ENCODE measurements at places on chromosomes 13 and 19.

DNA sequence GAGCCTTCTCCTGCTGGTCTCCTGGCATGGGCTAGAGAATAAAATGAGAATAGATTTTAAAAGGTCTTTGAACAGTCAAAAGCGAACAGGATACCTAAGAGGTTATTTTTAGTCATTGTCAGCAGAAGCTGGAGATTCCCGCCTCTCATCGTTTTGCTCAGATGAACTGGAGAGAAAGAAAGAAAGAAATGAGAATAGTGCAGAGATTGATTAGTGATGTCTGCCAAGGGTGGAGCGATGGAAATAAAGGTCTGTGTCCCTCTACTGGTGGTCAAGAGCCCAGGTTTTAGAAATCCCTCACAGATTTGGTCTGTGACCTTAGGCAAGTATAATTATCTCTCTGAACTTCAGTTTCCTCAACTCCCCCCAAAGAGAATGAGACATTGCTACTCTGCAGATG lies 5.3 kb downstream of the NCAN start:
- H3K4me3 ChIP-seq = no peak overlapping the region
- DNase-seq = no peak
- H3K4me1 ChIP-seq = peaks cover 18% of the 10 kb centered on the region
- H3K36me3 ChIP-seq = no peaks in the 10 kb centered on the region
- peaks cover 54% of the 10 kb centered on the region for H3K27me3 ChIP-seq

GRCh38 chr13:66951426-66951825 lies 278.7 kb downstream of the PCDH9 start:
- no peaks in the 10 kb centered on the region for H3K27me3 ChIP-seq
- H3K27ac ChIP-seq = no peak overlapping the region
- H3K36me3 ChIP-seq = peaks cover 3% of the 10 kb centered on the region
- H3K4me1 ChIP-seq = peaks cover 16% of the 10 kb centered on the region
- H3K4me3 ChIP-seq = no peak overlapping the region
- DNase-seq = no peak

DNA sequence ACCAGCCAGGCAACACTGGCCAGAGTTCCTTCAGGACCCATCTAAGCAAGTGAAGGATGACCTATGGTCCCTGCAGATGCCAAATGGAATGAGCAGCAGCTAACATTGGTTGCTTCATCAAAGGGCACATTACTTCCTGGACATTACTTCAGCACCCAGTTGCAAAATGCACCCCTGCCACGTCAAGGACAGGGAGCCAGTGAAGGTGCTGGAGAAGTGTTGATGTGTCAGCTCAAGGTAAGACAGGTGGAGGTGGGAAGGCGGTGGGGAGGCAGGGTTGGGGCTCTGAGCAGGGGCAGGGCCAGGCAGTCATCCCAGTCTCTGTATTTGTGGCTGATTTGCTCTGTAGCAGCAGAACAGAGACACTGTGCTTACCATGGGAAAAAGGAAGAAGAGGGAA lies 14.6 kb downstream of the CSNK1A1L start:
- no peak overlapping the region for H3K4me3 ChIP-seq
- peaks cover 30% of the 10 kb centered on the region for H3K27me3 ChIP-seq
- no peak overlapping the region for H3K27ac ChIP-seq
- no peaks in the 10 kb centered on the region for H3K4me1 ChIP-seq
- no peak for DNase-seq

DNA sequence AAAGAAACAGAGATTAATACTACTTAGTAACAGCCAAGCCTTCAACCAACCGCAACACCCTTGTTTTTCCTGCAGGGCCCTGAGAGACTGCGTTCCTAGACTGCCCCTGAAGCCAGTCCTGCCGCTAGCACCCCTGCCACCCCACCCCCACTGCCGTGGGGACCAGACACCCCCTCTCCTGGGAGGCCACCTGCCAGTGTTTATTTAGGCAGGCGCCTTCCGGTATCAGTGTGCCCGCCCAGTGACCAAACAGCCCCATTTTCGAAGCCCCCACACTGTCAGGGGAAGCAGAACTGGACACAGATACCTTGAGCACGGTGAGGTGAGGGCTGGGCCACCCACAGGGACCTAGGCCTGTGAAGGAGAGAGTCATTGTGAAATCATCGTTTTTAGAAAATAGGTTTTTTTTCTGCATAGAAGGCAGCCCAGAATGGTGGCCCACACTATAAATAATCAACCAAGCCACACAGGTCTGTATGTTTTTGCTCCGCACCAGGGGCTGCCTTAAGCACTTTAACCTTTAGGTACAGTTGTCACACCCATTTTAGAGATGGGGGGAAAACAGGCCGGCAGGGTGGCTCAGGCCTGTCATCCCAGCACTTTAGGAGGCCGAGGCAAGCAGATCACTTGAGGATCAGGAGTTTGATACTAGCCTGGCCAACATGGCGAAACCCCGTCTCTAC lies 3.5 kb upstream of the TLE5 start:
- H3K4me3 ChIP-seq = peak overlapping the region; percentile 67
- H3K4me1 ChIP-seq = peaks cover 25% of the 10 kb centered on the region
- no peaks in the 10 kb centered on the region for H3K27me3 ChIP-seq
- peak; percentile 76 for DNase-seq

GRCh38 chr13:51478418-51479198 lies 25.8 kb upstream of the INTS6 start:
- DNase-seq = no peak
- peaks cover 2% of the 10 kb centered on the region for H3K36me3 ChIP-seq
- H3K27me3 ChIP-seq = no peaks in the 10 kb centered on the region
- no peaks in the 10 kb centered on the region for H3K4me1 ChIP-seq
- no peak overlapping the region for H3K4me3 ChIP-seq

DNA sequence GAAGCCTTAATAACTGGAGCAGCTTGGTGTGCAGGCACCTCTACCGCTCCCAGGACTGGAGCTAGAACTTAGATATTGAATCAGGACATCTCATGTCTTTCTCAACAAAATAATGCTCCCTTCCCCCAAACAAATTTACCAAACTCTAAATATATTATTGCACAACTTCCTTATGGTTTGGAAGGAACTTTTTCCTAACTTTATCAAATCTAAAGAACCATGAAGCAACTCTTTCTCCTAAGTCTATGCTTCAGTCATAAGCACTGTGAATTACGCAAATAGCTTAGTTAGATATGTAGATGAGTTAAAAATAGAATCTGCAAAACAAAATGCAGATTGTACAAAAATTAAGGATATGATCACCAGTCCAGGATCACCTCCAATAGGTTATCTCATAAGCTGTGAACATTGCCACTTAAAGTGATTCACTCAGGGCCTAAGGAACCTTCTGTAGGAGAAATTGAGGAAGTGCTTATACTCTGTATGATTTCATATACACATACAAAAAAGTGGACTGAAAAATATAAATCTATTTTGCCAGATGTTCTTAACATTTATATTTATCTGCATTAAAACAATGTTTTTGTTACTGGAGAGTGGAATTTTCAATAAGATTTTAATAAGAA lies 20.4 kb upstream of the MAB21L1 start:
- H3K4me3 ChIP-seq = no peak overlapping the region
- H3K27me3 ChIP-seq = no peaks in the 10 kb centered on the region
- H3K36me3 ChIP-seq = peaks cover 7% of the 10 kb centered on the region

DNA sequence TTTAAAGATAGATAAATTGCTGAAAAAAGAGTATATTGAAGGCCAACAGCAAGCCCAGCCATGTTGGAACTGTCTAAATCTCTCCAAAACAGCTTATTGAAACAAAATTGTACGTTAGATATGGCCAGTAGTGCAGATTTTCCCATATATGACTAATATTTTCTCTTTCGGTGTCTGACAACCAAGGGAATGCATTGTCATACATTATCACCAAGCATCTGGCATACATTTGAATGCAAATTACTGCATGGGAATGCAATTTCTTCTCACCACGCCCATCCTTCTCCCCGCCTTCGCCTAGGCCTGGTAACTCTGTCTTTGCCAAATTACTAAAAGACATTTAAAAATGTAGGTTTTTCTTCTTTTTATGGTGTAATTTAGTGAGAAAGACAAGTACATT lies 32.5 kb upstream of the IRS2 start:
- H3K4me3 ChIP-seq = no peak overlapping the region
- H3K4me1 ChIP-seq = no peaks in the 10 kb centered on the region
- H3K27ac ChIP-seq = no peak overlapping the region
- no peaks in the 10 kb centered on the region for H3K36me3 ChIP-seq

DNA sequence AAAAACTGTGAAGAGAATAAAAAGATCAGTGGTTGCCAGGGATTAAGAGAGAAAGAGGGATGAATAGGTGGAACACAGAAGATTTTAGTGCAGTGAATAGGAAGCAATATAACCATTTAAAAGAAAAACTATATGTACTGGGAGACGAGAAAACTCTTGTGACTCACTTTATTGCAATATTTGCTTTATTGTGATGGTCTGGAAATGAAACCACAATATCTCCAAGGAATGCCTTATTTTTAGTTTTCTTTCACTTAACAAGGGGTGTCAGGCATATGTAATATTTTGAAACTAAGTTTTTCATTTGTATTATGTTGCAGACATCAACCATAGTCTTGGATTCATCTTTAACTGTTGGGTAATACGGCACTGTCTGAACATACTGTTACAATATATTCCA lies 1308.2 kb downstream of the PCDH9 start:
- H3K36me3 ChIP-seq = no peaks in the 10 kb centered on the region
- no peak for DNase-seq

DNA sequence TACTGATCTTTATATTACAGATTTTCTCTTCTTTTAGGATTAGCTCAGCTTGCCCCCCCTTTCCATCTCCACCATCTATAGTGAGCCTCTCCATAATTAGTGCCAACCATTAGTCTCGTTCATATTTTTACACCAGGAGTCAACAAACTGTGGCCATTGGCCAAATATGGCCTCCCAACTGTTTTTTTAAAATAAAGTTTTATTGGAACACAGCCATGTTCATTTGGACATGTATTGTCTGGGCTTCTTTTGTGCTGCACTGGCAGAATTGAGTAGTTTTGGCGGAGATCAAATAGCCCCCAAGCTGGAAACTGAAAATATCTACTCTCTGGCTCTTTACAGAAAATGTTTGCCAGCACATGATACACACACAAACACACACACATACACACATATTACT lies 18.4 kb downstream of the ZNF175 start:
- peaks cover 52% of the 10 kb centered on the region for H3K36me3 ChIP-seq
- no peak overlapping the region for H3K4me3 ChIP-seq
- peaks cover 33% of the 10 kb centered on the region for H3K4me1 ChIP-seq
- H3K27me3 ChIP-seq = no peaks in the 10 kb centered on the region
- H3K27ac ChIP-seq = no peak overlapping the region

GRCh38 chr13:77136902-77137420 lies 110.0 kb upstream of the FBXL3 start:
- H3K27ac ChIP-seq = no peak overlapping the region
- no peak overlapping the region for H3K4me3 ChIP-seq
- H3K4me1 ChIP-seq = peaks cover 2% of the 10 kb centered on the region
- no peaks in the 10 kb centered on the region for H3K27me3 ChIP-seq

Data from stimulated activated naive B cell treated with anti-CD40 and anti-IgM and Interleukin-4, amounts not matched to agents 10 μg/mL and 1 μg/mL and 100 μg/mL, for 72 hours (primary cell).